ENCODE measurements at places on chromosomes 11 and 22.
A peak's percentile ranks its signal among the peaks of the same experiment; 100 is the strongest.

DNA sequence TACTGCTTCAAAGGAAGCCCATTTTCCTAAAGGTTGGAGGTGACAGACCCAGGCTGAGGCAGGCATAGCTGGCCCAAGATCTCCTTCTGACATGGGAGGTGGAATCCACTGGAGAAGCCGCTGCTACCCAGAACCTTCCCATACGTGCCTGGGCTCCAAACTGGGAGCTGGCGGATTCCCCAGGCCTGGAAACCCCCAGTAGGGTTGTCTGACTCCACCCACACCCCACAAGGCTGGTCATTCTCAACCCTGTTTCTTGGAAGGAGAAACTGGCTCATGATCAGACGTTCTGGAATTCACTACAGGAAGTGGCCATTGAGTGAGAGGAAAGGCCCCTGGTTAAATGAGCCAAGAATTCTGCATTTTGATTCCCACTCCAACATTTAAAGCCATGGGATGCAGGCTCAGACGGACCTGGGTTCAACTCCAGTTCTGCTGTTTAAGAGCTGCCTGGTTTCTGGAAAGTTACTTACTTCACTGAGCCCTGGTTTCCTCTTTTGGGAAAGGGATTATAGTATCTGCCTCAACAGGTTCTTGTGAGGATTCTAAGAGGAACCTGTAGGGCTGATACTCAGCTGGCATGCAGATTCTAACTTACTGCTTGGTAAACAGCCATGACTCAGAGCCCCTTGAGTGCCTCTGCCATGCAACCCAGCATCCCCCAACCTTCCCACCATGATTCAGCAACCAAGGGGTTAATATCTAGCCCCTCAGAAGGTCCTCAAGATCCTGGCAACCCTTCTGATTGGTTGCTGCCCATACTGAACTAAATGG lies 19.4 kb upstream of the TSKU start:
- DNase-seq, result no peak

GRCh38 chr11:64007629-64008282 lies 21.5 kb downstream of the OTUB1 start:
- peak; percentile 21 for DNase-seq

DNA sequence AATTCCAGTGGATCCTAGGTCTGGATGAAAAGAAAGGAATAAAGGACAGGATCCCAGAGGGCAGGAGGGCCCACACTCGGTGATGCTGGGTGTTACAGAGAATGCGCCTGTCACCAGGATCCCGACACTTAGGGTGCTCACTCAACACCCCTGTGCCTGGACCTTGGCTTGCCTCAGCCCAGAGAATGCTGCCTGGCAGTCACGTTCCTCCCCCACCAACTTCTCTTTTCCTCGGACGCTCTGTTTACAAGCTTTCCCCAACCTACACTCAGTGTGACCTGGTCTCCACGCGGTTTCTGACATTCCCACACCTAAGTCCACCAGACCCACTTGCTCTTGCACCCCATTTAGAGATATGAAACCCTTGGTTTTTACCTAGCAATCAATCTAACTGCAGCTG lies 38.0 kb upstream of the ETS1 start:
- no peak for DNase-seq

- DNase-seq, result peak; percentile 83
Measured at GRCh38 chr11:12754582-12755234, 80.5 kb downstream of the TEAD1 start.

- no peak for DNase-seq
Measured at GRCh38 chr22:43554259-43554636, 142.4 kb downstream of the MPPED1 start.

DNA sequence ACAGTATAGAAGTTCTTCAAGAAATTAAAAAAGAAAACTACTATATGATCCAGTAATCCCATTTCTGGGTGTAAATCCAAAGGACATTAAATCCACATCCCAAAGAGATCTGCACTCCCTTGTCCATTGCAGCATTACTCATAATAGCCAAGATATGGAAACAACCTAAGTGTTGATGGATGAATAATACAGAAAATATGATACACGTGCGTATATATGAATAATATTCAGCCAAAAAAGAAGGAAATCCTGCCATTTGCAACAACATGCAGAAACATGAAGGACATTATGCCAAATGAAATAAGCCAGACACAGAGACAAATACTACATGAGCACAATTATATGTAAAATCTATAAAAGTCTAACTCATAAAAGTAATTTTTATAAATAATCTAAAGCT lies 306.3 kb upstream of the ANO3 start:
- DNase-seq, result no peak

DNA sequence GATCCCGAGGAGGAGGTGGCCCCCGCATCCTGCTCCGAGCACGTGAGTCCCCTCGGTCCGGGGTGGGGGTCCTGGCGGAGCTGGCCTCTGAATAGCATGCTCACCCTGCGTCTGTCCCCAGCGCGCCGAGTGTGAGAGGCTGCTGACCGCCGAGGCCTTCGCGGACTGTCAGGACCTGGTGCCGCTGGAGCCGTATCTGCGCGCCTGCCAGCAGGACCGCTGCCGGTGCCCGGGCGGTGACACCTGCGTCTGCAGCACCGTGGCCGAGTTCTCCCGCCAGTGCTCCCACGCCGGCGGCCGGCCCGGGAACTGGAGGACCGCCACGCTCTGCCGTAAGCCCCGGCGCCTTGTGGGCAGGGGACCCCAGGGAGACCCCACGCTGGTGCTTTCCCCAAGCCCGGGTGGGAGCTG lies 3.5 kb downstream of the MUC2 start:
- no peak for DNase-seq

DNA sequence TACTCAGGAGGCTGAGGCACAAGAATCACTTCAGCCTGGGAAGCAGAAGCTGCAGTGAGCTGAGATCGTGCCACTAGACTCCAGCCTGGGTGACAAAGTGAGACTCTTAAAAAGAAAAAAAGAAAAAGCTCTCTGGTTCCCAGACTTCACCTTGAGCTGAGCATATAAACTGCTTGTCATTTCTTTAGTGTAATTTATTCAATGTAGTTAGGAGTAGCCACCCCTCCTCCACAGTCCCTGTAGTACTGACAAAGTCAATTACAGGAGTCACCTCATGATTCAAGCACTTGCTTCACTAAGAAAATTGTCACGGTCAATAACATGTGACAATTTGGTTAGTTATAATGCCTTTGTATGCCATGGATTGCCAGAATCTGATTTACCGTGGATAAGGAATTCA lies 7.2 kb downstream of the OR4D10 start:
- no peak for DNase-seq

GRCh38 chr11:121412711-121413415 lies 39.3 kb upstream of the SORL1 start:
- DNase-seq, result no peak
